ENCODE measurements at places on chromosomes 11 and 22. TPM values are rescaled to one million over a fixed set of nuclear protein-coding genes. Genes with fewer than 3 reads are reported as not detected.

PIWIL4 gene
- 0.20 TPM for total RNA-seq

TRIM6 gene
- 4.7 TPM for total RNA-seq

CNIH2 gene
- not detected for total RNA-seq

LRRN4CL gene
- not detected for total RNA-seq

KCNQ1 gene
- total RNA-seq, result 0.20 TPM

COPB1 gene
- total RNA-seq, result 174 TPM

KCNJ1 gene
- not detected for total RNA-seq

OR6M1 gene
- not detected for total RNA-seq

CCDC81 gene
- 1.4 TPM for total RNA-seq

RBMXL2 gene
- total RNA-seq, result not detected

LDLRAD3 gene
- total RNA-seq, result 14.1 TPM

RFPL1 gene
- total RNA-seq, result not detected

OR10A4 gene
- total RNA-seq, result not detected

GGTLC2 gene
- total RNA-seq, result not detected

MS4A7 gene
- total RNA-seq, result not detected

DDX6 gene
- 63.8 TPM for total RNA-seq

ACAD8 gene
- 18.5 TPM for total RNA-seq

TTLL12 gene
- 78.5 TPM for total RNA-seq

ACTN3 gene
- not detected for total RNA-seq

GAB4 gene
- not detected for total RNA-seq

APOBEC3C gene
- 8.4 TPM for total RNA-seq

ALKBH3 gene
- 30.7 TPM for total RNA-seq

MAP6 gene
- 0.30 TPM for total RNA-seq

OAF gene
- total RNA-seq, result 99.3 TPM

HPX gene
- 0.27 TPM for total RNA-seq

TECTA gene
- 0.73 TPM for total RNA-seq

CHADL gene
- total RNA-seq, result 3.1 TPM

EFCAB6 gene
- total RNA-seq, result under 0.01 TPM

HTR3A gene
- total RNA-seq, result not detected

KCNE3 gene
- 0.27 TPM for total RNA-seq

CYB5R3 gene
- 232 TPM for total RNA-seq

ART1 gene
- total RNA-seq, result not detected

TRIM48 gene
- not detected for total RNA-seq

OR8D1 gene
- total RNA-seq, result not detected

RASL10A gene
- total RNA-seq, result 0.07 TPM

Data from mammary microvascular endothelial cell (primary cell).